Activated CD4-positive, CD25-positive, alpha-beta regulatory T cell (primary cell): ENCODE measurements at places on chromosomes 11 and 22.

GRCh38 chr11:110529043-110529442, 99.3 kb downstream of the FDX1 start:
- no peak for DNase-seq

DNA sequence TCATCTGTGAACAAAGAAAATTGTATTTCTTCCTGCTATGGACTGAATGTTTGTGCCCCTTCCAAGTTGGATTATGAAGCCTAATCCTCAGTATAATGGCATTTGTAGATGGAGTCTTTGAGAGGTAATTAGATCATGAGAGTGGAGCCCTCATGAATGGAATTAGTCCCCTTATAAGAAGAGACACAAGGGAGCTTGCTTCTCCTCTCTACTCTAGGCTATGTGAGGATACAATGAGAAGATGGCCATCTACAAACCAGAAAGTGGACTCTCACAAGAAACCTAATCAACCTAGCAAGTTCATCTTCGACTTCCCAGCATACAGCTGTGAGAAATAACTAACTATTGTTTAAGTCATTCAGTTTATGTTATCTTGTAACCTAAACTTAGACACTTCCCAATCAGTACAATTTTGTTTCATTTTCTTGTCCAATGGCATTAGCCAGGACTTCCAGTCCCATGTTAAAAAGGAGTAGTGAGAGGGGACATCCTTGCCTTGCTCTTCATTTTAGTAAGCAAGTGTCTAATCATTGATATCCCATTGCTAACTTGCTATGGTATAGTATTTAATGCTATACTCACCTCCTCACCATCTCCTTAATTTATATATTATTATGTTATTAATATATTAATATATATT, 45.7 kb downstream of the PDGFD start:
- no peak for DNase-seq

DNA sequence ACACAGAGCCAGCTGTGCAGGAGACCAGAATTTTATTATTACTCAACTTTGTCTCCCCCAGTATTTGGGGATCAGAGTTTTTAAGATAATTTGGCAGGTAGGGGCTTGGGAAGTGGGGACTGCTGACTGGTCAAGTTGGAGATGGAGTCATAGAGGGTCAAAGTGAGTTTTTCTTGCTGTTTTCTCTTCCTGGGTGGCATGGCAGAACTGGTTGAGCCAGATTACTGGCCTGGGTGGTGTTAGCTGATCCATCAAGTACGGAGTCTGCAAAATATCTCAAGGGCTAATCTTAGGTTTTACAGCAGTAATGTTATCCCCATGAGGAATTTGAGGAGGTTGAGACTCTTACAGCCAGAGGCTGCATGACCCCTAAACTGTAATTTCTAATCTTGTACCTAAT, 153.5 kb downstream of the OR4C45 start:
- DNase-seq: no peak

DNA sequence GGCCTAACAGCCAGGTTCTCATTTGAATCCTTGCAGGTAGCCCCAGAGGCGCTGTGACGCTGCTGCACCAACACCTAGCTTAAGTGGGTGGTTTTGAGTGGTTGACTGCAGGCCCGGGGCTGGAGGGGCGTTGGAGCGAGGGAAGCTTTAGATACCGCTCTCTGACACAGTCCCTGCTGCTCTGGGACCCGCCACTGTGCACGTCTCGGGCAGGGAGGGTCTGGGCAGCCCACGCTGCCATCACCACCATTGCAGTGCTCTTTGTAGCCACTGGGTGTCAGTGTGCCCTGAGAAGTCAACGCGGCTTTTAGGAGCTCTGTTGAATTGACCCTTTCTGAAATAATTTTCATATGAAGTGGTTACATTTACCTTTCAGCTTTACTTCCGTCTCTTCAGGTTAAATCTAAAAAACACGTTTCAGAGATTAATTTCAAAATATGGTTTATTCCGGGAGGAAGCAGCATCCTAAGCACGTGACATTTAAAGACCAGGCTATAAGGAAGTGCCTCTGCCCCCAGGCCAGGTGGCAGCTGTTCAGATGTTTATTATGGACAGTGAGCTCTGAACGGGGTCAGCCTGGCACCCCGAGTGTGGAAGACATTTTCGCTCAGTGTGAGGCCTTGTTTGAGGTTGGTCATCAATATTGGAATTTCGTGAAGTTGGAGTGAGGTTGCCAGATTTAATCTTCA, 30.9 kb upstream of the PARVB start:
- peak; percentile 35 for DNase-seq

GRCh38 chr11:27773884-27774283, 73.6 kb upstream of the BDNF start:
- no peak for DNase-seq

- no peak for DNase-seq
These were observed 52.4 kb downstream of the DSCAML1 start for GRCh38 chr11:117744471-117745150.
